Psoas muscle (tissue), 8 donors: ENCODE measurements at places on chromosomes 7 and 10. TPM values are rescaled to one million over a fixed set of nuclear protein-coding genes. Genes with fewer than 3 reads are reported as not detected.

GRCh38 chr7:29033584-29033983, 75.5 kb upstream of the TRIL start:
- no peak for DNase-seq

GRCh38 chr10:113292086-113292485, 260.8 kb upstream of the HABP2 start:
- no peak for DNase-seq

- DNase-seq: peak; percentile 77
Measured at GRCh38 chr7:30521532-30521931, 16.9 kb upstream of the GGCT start.

DNA sequence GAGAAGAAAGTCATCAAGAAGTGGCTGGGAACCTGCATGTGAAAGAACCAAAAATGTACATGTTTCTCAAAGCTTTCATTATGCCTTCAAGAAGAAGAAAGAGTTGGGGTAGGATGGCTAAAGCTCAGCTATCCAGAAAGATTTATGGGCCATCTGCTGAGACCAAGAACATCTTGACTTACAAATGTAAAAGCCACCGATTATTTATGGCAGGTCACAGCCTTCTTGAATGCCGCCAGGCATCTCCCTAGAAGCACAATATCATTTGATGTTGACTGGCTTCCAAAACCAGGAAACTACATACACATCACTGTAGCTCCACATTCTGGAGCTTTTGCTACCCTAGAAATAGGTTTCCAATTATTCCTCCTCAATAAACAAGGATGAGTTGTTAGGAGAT, 254.2 kb upstream of the AOAH start:
- no peak for DNase-seq

GRCh38 chr10:36779238-36779846, 346.1 kb upstream of the ANKRD30A start:
- no peak for DNase-seq

DNA sequence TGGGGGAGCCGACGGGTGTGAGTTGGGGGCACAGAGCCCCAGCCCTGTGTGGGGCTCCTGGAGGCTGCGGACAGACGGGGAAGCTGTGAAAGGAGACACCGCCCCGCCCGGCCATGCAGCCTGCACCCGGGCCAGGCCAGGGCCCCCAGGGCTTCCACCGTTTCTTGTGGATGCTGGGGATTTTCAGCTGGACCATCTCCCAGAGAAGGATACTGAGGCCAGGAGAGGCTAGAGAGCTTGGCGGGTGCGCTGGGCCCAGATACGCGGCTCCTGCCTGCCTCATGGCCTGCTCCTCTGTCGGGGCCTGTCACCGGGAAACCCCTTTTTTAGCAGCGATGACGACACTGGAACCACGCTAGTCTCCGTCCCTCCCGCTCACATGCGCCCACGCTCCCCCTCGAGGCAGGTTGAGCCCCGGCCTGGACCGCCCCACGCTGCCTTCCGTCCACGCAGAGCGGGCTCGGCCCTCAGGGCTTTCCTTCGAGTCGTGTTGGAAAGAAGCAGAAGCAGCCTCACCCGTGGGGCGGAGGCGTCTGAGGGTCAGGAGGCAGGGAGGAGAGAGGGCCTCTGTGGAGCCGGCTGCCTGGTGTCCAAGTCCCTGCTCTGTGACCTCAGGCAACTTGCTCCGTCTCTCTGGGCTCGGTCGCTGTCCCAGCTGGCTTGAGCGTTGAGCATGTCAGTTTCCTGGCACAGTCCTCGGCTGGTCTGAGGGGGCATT, 11.7 kb downstream of the TMEM184A start:
- DNase-seq: peak; percentile 62

- no peak for DNase-seq
Measured at GRCh38 chr7:96996958-96997511, 8.3 kb upstream of the DLX6 start.

Gene SGPL1
- polyA plus RNA-seq: 3.7 TPM

Gene FGL2
- 2.7 TPM for polyA plus RNA-seq

Gene ZNF138
- polyA plus RNA-seq: 3.5 TPM

Gene NUTM2A
- polyA plus RNA-seq: 1.1 TPM

Gene PRKAR2B
- 1.7 TPM for polyA plus RNA-seq
